ENCODE measurements at places on chromosomes 6 and 20.

DNA sequence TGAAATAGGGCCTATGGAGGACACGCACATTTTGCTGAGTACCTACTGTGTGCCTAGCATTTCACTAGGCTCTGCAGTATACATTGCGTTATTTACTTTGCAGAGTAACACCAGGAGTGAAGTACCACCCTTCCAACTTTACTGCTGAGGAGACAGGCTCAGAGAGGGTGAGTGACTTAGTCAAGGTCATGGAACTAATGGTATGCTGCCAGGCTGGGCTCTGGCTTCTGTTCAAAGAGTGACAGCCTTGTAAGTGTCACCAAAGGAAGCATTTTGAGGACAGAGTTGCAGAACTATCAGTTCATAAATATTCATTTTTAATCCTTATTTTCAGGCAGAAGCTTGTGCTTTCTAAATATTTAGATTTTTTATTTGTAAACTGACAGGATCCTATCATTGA, 754.9 kb upstream of the CHD6 start:
- DNase-seq = no peak

- DNase-seq = no peak
Measured at GRCh38 chr6:82902290-82902689, 163.4 kb downstream of the UBE3D start.

DNA sequence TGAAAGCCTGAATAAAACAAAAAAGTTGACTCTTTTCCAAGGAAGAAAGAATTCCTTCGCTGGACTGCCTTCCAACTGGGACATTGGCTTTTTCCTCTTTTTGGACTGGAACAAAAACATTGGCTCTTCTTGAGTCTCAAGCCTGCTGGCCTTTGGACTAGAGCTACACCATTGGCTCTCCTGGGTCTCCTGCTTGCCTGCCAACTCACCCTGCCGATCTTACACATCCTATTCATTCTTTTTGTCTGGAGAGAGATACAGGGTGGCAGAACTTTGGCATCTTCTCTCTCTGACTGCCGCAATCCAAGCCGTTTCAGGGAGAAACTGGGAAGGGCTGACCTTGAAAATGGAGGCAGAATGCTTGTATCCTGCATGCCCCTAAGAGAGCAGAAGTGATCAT, 20.2 kb downstream of the DDO start:
- DNase-seq = no peak

DNA sequence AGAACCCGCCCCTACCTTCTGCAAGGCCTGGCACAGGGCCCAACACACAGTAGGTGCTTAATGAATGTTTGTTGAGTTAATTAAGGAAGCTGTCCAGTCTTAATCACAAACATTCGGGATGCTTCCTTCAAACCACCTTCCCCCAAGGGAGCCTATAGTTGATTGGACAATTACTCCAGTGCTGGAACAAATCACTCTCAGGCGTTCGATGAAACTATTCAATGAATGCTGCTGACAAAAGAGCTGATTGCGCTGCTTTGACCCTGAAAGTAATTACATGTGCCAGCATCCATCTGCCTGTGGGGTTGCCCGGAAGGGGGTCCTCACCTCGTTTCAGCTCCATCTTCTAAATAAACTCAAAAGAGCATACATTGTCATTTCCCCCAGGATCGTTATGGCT, 112.0 kb upstream of the SRSF6 start:
- no peak for DNase-seq

DNA sequence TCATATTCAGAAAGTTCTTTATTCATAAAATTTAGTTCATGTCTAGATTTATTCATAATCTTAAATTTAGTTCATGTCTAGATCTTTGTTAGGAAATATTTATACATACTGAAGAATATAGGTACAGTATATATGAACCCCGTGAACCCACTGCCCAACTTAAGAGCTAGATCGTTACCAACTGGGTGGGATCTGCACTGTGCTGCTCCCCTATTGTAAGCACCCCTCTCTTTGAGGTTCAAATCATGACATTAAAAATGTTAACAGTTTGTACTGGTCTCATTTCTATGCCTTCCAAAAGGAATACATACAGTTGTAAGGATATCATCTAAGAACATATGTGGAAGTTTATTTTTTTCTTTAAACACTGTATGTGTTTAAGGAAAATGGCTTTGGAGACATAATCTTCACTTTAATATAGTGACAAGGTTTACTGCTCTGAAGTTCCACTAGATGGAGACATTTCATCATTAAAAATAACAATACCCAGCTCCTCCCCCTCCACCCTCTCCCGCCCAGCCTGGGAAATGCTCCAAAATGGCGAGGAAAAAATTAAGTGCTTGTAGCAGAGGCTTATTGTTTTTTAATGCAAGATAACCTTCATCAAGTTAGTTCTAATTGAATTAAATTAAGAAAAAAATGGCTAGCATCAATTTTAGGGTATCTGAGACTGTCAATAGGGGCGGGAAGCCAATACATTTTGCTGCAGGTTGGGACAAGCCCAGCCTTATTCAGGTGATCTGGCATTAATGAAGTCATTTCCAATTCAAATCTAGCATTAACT, 104.1 kb upstream of the TRAF3IP2 start:
- DNase-seq = no peak

- DNase-seq = no peak
Measured at GRCh38 chr20:24955045-24955444, 6.0 kb downstream of the CST7 start.

GRCh38 chr6:71106276-71106675, 149.4 kb upstream of the B3GAT2 start:
- DNase-seq = no peak

DNA sequence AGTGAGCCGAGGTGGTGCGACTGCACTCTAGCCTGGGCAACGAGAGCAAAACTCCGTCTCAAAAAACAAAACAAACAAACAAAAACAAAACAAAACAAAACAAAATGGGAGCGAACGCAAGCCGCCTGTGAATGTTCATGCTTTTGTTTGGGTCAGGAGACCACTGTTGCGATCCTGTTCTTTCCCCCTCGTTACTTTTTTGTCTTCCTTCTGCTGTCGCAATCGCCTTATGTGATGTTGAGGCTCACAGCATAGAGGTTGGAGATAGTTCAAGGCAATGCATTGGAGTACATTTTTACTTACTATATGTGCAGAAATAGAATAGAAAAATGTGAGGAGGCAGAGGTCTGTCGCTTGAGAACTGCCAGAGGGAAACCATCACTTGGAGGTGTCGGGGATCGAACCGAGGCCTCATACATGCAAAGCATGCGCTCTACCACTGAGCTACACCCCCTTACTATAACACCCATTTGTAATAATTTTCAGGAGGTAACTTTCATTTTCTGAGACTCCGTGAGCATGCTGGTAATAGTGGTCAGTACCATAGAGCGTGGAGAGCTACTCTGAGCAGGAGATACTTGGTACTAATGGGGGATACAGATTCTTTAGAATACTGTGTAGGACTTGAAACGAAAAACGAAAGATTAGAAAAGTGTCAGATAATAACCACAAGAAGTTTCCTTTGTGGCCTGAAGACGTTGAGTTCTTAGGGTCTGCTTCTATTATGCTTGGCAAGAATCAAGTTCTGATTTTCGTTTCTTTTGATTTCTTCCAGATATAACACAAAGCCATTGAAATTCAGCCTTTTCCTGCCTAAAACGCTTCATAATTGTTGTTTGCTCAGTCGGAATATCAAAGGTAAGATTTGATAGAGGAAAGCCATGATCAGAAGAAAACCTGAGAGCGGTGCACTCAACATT, 121.1 kb downstream of the TRIM27 start:
- DNase-seq = no peak

- no peak for DNase-seq
Measured at GRCh38 chr6:92820601-92821000, 598.8 kb downstream of the EPHA7 start.

- DNase-seq = no peak
Measured at GRCh38 chr6:90977513-90977912, 390.6 kb upstream of the MAP3K7 start.

DNA sequence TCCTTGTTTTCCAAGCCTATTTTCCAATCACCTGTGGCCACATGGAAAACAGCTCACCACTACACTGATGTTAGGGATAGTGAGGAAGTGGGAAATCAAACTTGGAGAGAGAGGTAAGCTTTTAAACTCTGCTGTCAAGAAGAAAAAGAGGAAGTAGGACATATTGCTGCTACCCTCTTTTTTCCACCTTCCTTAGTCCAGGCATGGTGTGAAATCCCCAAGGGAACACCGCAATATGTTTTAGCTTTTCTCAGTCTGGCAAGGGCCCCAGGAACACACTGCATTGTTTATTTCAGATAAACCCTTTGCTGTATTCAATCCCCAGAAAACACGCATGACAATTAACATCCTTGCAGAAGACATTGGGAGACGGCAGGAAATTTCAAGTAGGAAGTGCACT, 61.3 kb downstream of the HS3ST5 start:
- DNase-seq = no peak

DNA sequence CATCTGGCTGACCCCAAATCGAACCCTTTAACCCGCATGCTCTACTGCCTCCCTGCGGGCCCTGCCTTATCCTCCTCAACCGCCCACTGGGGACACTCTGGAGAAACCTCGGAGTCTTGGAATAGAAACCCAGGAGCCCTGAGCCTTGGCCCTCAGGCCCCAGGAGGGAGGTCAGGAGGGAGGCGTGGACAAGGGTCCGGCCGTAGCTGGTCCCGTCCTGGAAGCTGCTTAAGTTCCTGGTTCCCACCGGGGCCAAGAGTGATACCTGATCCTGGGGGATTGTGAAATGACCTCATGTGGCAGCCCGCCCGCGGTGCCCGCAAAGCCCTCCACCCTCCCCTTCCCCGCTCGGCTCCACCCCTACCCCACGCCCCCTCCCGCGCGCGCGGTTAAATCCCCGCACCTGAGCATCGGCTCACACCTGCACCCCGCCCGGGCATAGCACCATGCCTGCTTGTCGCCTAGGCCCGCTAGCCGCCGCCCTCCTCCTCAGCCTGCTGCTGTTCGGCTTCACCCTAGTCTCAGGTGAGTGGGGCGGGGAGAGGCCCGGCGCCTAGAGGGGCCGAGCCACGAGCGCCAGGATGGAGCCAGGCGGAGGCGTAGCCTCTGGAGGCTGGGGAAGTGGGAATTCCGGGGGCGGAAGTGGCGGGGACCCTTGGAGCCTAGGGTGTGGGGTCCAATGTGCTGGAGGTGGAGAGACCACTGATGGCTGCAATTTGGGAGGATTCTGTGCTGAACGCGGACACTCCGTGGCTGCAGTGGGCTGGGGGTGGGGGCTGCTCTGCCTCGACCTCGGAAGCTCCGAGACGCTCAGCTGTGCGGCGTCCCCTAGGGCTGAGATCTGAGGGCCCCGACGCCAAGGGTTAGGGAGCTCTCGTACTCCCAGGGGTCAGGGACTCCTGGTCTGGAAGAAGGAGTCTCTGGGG, at the start of gene WFDC2:
TSS of gene WFDC2 (plus strand) at position 418 of the 926 bp plus-strand sequence. CDS start at position 447, 29 bp downstream.
- no peak for DNase-seq

- no peak for DNase-seq
Measured at GRCh38 chr6:70673601-70674000, 5.9 kb downstream of the SMAP1 start.

- no peak for DNase-seq
Measured at GRCh38 chr20:3092611-3093379, 8.3 kb upstream of the AVP start.

- DNase-seq = no peak
Measured at GRCh38 chr6:159305804-159306537, 136.8 kb downstream of the FNDC1 start.

DNA sequence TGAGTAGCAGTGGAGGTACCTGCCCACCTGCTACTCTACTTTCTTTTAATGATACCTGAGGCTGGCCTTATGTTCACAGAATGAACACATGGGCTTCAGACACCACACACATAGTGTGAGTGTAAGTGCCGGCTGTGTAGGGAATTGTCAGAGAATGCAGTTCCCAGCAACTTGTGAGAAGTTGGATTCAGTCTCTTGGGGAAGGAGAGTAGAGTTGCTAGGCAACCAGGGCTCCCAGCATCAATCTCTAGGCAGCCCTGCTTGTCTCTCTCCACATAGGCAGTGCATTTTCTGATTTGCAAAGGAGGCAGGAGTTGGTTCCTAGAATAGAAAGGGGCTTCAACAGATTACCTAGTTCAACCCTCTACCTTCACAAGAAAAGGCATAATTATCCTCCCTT, 74.1 kb downstream of the BFSP1 start:
- DNase-seq = no peak

GRCh38 chr6:33607784-33608161, 13.3 kb upstream of the ITPR3 start:
- DNase-seq = no peak

- DNase-seq = no peak
Measured at GRCh38 chr20:61762886-61763739, 302.6 kb downstream of the TAF4 start.

- no peak for DNase-seq
Measured at GRCh38 chr6:83511266-83511665, 1.1 kb upstream of the PRSS35 start.

DNA sequence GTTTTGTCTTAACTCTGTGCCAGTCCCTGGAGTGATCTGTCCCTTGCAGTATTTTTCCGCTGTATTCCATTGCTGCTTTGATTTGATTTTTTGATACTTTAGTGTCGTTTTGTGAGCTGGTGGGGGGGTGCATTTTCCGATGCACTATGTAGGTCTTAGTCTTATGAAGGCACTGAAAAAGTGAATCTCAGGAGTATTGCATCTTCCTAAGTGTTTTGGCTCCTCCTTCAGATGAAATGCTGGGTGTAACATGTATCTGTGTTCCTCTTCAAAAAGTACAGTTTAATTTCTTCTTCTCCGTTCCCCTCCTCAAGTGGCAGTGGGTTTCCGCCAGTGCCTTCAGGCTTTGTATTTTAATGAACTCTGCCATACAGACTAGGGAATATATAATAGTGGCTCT, 580.7 kb upstream of the GJE1 start:
- DNase-seq = no peak

DNA sequence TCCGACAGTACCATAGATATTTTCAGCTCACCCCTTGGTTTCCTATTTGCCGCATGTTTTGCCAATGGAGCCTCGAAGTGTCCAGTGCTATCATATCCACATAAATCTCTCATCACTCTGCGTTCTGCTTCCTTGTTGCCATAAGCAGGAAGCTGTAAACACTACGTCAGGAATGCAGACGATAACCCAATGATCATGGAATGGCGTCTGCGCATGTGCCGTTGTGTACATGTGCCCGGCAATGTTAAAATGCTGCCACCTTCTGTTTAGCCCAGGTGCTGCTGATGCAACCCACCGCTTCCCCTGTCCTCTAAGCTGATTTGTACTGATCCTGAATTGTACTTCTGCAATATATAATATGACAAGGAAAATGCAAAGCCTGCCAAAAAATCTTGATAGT, 607.5 kb downstream of the HDGFL1 start:
- DNase-seq = no peak

DNA sequence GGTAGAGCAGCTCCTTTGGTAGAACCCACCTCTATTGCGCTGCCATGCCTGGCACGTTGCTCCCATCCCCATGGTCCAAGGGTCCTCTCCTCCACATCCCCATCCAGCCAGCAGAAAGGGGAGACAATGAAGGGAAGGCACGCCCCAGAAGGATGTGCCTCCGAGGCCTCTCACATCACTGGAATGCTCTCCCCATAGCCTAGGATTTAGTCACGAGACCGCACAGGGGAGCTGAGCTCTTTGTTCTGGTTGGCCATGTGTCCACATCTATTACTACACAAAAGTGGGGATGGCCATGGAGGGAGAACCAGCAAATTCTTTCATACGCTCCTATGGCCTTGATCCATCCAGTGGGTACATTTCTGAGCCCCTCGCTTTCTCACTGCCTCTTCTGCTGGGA, 60.5 kb upstream of the SALL4 start:
- DNase-seq = no peak

GRCh38 chr6:141957271-141957670, 175.5 kb upstream of the GJE1 start:
- DNase-seq = no peak

Measured in AG04450 (cell line).